ENCODE measurements at places on chromosomes 11 and 22. TPM values are rescaled to one million over a fixed set of nuclear protein-coding genes. Genes with fewer than 3 reads are reported as not detected.

- H3K4me3 ChIP-seq: no peak overlapping the region
- H3K27ac ChIP-seq: no peak overlapping the region
- H3K4me1 ChIP-seq: peaks cover 5% of the 10 kb centered on the region
- no peaks in the 10 kb centered on the region for H3K36me3 ChIP-seq
- DNase-seq: no peak
Observed at GRCh38 chr22:29473001-29473400, 7.0 kb upstream of the NEFH start.

The RPL3 gene
- 1,056 TPM for total RNA-seq

- DNase-seq: peak; percentile 62
- peak overlapping the region; percentile 84 for H3K4me3 ChIP-seq
- peaks cover 29% of the 10 kb centered on the region for H3K4me1 ChIP-seq
- peak overlapping the region; percentile 94 for H3K27ac ChIP-seq
- no peaks in the 10 kb centered on the region for H3K27me3 ChIP-seq
Observed at GRCh38 chr11:33734441-33735270, 1.6 kb downstream of the CD59 start.

- H3K4me3 ChIP-seq: no peak overlapping the region
- no peaks in the 10 kb centered on the region for H3K36me3 ChIP-seq
- H3K27ac ChIP-seq: no peak overlapping the region
Observed at GRCh38 chr22:27378311-27378800, 423.2 kb downstream of the MN1 start.

GRCh38 chr22:48342732-48343131 lies 1484.9 kb downstream of the BRD1 start:
- no peak overlapping the region for H3K27ac ChIP-seq
- DNase-seq: no peak
- no peak overlapping the region for H3K4me3 ChIP-seq
- H3K4me1 ChIP-seq: no peaks in the 10 kb centered on the region

DNA sequence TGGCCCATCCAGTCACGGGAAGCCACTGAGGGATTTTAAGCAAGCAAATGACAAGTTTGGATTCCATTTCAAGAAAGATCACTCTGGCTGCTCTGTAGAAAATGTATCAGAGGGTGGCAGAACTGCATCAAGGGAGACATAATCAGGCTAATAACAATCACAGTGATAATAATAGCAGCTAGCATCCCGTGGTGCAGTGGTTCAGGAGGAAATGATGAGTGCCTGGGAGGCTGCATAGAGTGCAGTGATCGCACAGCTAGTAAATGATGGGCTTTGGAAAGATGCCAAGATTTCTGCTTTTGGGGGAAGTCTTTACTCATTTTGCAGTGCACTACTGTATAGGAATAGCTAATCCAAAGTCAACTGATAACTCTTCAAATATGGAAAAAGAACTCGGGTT lies 35.8 kb downstream of the TNRC6B start:
- no peak overlapping the region for H3K27ac ChIP-seq
- no peak overlapping the region for H3K4me3 ChIP-seq
- no peak for DNase-seq
- no peaks in the 10 kb centered on the region for H3K4me1 ChIP-seq
- H3K36me3 ChIP-seq: no peaks in the 10 kb centered on the region
- no peaks in the 10 kb centered on the region for H3K27me3 ChIP-seq

GRCh38 chr11:95991545-95991944 lies 67.6 kb upstream of the MTMR2 start:
- H3K36me3 ChIP-seq: peaks cover 3% of the 10 kb centered on the region
- peaks cover 8% of the 10 kb centered on the region for H3K4me1 ChIP-seq
- no peaks in the 10 kb centered on the region for H3K27me3 ChIP-seq
- no peak overlapping the region for H3K4me3 ChIP-seq

DNA sequence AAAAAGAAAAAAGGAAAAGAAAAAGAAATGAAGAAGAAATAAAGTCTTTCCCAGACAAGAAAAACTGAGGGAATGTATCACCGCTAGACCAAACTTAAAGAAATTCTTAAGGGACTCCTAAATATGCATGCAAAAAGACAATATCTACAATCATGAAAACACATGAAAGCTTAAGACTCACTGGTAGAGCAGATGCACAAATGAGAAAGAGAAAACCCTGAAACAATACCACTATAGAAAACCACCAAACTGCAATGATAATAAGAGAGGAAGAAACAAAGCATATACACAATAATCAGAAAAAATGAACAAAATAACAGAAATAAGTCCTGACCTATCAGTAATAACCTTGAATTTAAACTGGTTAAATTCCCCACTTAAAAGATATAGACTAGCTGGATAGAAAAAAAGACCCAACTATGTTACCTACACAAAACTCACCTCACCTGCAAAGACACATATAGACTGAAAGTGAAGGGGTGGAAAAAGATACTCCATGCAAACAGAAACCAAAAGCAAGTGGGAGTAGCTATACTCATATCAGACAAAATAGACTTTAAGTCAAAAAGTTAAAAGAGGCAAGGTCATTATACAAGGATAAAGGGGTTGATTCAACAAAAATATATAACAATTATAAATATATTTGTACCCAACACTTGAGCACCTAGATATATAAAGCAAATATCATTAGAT lies 61.3 kb upstream of the NARS2 start:
- no peak overlapping the region for H3K4me3 ChIP-seq
- DNase-seq: no peak
- no peaks in the 10 kb centered on the region for H3K27me3 ChIP-seq
- H3K36me3 ChIP-seq: no peaks in the 10 kb centered on the region

The APOBEC3B gene
- total RNA-seq: 4.0 TPM

GRCh38 chr11:113697111-113697510 lies 9.0 kb downstream of the TMPRSS5 start:
- H3K4me3 ChIP-seq: no peak overlapping the region
- H3K36me3 ChIP-seq: no peaks in the 10 kb centered on the region
- H3K4me1 ChIP-seq: peaks cover 15% of the 10 kb centered on the region
- H3K27ac ChIP-seq: no peak overlapping the region

GRCh38 chr22:35600476-35600875 lies 16.7 kb downstream of the MB start:
- no peak overlapping the region for H3K27ac ChIP-seq
- H3K4me1 ChIP-seq: peaks cover 18% of the 10 kb centered on the region
- H3K4me3 ChIP-seq: no peak overlapping the region
- H3K27me3 ChIP-seq: no peaks in the 10 kb centered on the region
- no peak for DNase-seq
- no peaks in the 10 kb centered on the region for H3K36me3 ChIP-seq

The SMTNL1 gene
- not detected for total RNA-seq

The OR51G1 gene
- total RNA-seq: not detected
